Activated CD4-positive, alpha-beta memory T cell treated with anti-CD3 and anti-CD28 coated beads for 36 hours (primary cell): ENCODE measurements at places on chromosomes 7 and 10.

DNA sequence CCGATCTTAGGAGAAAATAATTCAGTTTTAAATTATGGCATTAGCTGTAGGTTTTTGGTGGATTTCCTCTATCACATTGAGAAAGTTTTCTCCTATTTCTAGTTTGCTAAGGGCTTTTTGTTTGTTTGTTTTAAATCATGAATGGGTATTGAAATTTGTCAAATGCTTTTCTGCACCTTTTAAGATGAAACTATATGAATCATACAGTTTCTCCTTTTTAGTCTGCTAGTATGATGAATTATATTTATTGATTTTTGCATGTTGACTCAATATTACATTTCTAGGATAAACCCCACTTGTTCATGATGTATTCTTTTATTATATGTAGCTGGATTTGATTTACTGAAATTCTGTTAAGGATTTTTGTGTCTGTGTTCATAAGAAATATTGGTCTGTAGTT, 70.3 kb upstream of the PIP4K2A start:
- no peak for DNase-seq

GRCh38 chr10:132368881-132369635, 27.9 kb upstream of the PWWP2B start:
- DNase-seq, result no peak

DNA sequence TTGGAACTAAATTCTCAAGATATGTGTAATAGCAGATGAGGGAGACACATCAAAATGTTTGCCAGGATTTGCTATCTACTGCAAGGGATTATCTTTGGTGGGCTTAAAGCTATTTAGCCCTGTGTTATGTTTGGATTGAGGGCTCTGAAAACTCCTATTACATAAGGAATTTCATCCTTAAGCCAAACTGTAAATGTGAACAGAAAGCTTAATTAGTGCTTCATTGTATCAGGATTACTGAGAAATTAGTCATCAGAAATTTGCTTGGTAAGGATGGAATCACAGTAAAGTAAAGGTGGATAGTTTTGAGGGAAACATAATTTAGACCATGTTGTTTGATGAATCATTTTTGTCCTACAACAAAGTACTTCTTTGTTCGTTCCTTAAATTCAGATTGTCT, 8.3 kb downstream of the ANKRD7 start:
- no peak for DNase-seq

DNA sequence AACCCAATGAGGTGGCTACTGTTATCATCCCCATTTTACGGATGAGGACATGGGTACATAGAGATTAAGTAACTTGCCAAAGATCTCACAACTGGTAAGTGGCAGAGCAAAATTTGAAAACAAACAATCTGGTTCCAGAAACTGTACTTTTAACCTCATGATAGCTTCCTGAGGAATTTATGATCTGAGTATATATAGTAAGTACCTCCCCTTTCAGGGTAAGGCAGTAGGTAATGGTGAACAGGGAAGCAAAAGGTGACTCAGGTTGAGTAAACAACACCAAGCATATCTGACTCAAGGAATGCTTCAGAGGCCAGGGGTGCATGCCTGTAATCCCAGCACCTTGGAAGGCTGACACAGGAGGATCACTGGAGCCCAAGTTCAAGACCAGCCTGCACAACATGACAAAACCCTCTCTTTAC, 21.1 kb downstream of the KLLN start:
- no peak for DNase-seq

DNA sequence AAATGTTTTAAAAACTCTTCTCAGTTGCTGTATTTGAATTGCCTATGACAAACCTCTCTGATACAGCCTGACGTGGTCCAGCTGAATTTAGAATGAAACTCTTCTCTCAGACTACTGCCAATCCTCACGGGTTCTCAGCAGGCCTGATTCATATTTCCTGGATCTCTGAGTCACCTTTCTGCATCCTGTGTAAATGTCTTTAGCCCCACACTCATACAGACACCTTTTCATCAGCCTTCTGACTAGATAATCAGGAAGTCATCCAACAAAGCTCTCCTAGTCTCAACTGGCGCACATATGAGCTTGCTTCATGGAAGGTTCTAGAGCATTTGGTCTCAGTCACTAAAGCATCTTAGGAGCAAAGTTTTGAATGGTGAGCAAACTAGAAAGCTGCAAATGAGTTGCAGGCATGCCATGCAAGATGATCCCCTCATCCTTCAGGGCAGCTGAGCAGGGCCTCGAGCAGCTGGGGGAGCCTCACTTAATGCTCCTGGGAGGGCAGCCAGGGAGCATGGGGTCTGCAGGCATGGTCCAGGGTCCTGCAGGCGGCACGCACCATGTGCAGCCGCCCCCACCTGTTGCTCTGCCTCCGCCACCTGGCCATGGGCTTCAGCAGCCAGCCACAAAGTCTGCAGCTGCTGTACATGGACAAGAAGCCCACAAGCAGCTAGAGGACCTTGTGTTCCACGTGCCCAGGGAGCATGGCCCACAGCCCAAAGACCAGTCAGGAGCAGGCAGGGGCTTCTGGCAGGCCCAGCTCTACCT, 182.8 kb downstream of the ARHGAP12 start:
- peak; percentile 76 for DNase-seq

DNA sequence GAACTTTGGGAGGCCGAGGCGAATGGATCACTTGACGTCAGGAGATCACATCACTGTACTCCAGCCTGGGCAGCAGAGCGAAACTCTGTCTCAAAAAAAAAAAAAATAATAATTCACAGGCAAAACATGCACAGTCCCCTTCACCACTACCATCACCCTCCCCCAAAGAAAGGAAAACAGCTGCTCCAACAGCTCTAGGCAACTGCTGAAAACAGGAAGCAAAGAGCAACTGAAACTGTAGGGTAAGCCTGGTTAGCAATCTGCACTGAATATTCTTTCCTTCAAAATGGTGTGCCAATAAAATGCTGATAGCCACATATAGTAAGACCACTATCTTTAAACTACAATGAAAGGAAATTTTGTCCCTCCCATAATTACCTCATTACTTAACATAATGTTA, 11.8 kb downstream of the NT5C2 start:
- no peak for DNase-seq

DNA sequence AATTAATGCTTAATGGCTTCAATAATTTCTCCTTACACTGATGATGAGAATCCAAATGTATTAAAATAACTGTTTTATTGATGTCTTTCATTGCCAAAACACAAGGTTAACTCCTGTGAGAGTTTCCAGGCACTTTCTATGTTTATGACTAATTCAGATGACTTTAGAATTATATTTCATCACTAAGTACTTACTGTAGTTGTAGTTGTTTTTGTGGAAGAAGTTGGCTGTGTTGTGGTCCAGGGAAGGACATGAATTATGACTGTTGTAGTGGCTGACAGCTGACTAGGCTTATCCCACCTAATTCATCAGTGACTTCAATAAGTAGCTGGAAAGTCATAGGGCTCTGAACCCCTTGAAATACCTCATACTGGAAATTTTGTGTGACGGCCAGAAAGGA, 254.8 kb downstream of the HGF start:
- no peak for DNase-seq

GRCh38 chr7:37391791-37392672, 56.6 kb downstream of the ELMO1 start:
- no peak for DNase-seq

DNA sequence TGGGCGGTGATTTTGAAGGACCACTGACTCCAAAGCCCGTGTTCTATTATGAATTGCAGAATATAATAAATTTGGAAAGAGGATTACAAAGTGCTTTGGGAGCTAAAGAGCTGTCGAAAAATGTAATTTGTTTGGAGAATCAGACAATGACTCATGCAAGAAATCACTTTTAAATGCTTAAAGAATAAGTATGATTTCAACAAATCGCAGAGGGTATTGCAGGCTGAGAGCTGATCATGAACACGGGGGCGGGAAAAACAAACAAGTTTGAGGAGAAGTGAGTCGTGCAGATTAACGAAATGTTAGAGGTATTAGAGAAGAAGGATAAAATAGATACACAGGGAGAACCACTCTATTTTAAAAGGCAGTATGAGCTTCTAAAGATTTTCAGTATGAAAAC, 4.9 kb upstream of the HACD1 start:
- no peak for DNase-seq

- DNase-seq, result no peak
Measured at GRCh38 chr7:121081327-121081936, 92.9 kb downstream of the CPED1 start.

DNA sequence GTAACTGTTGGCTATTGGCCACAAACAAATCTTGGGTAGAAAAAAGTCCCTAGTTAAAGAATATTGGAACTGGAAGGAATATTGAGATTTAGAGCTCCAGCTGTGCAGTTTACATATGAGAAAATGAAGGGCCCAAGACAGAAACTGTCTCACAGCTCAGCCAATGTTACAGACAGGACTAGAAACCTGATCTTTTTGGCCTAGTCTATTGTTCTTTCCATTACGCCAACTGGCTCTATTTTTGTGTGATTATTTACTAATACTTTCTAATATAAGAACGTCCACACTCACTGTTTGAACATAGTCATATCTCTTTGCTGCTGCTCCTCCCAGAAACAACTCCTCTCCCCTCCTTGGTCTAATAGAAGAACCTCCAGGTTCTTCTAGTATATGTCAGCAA, 1.2 kb downstream of the WEE2 start:
- no peak for DNase-seq

DNA sequence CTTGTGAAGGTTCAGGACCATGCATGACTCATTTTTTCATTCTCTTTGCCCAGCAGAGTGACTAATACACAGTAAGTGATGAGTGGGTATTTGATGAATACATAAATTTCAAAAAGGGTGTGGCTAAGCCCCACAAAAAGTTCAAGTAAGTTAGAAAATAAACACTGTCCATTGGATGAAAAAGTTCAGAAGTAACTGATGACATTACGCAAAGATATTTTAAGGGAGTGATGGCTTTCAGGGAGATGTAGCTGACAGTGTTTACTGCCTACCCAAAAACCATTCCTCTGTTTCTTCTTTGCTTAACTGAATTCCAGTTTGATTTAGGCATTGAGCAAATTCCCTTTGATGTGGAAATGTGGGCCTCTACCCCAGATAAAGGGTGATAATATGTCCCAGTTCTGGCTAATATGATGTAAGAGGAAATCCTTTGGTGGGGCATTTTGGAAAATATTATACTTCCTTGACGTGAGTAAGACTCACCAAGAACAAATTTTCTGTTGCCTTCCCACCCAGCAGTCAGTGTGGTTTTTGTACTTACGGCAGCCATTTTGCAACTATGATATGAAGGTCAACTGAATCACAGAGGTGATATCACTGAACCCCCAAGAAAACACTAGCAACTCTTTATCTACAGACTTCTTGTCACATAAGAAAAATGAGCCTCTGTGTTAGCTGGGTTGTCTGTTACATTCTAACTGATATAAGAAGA, 29.0 kb upstream of the EBLN1 start:
- peak; percentile 65 for DNase-seq

DNA sequence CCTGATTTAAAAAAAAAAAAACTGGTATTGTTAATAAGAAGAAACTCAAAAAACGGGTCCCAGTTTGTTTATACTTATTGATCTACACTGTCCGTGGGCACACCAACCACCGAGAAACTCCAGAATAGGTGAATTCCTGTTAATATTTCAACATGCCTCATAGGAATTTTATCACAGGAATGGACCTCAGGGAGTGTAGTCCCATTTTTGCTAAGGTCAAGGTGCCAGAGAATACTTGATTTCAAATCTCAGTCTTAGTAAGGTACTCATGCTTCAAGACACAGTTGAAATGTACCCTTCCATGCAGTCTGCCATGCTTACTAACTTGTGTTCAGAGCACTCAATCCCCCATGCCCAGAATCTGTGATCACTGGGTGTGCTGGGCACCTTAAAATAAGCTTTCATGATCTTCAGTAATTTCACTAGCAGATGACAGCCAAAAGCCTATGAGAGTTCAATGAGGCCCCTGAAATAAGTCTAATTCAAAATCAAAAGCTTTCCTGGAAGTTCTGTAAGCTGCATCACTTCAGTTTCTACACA, 385.7 kb downstream of the TNS3 start:
- DNase-seq, result no peak

DNA sequence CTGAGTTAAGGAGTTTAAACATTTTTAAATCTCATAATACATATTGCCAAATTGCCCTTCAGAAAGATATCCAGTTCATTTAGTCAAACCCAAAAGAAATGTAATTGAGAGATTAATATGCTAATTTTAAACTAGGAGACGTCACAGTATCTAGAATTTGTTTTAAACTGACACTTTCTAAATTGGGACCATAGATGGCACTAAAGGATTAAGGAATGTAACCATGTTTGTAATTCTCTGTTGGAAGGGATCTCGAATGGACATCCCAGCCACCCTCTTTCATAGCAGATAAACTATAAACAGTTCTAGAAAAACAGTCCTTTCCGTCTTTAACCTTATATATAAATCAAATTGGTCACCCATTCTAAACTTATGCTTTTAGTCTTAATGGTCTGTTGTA, 30.0 kb upstream of the SAMD9L start:
- DNase-seq, result no peak

DNA sequence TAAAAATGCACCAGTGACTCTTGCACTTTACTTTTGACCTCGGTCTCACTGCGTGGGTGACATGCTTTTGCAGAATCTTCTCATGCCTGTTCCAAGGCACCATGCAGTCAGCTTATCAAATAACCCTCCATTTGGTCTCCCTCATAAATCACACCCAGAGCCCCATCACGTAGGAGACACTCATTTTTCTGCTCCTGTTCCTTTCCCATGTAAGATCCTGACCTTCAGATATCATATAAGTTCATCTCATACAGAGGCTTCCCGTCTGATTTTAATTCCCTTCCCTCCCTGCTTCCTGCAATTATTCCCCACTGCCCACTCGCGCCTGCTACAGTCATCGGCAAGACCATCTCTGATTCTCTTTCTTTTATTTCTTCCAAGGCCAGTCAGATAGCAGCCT, 1226.3 kb upstream of the AUTS2 start:
- no peak for DNase-seq

DNA sequence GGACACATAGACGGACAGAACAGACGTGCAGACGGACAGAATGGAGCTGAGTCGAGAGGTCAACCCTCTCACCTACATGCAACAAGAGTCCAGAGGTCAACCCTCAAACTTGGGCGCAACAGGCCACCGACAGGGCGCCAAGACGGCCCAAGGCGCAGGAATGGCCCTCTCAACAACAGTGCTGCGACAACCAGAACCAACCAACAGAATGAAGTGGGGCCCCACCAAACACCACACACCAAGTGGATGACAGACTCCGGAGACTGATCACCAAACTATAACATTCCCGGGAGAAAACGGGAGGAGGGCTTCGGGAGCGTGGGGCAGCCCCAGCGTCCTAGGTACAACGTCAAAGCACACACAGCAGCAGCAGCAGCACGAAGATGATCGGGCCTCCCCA, 13.4 kb downstream of the INTS1 start:
- no peak for DNase-seq
